ENCODE measurements at places on chromosomes 16 and 17.
A peak's percentile ranks its signal among the peaks of the same experiment; 100 is the strongest.

GRCh38 chr16:48347191-48347865 is 37.9 kb downstream of the SIAH1 start:
- DNase-seq = no peak

- DNase-seq = no peak
Measured at GRCh38 chr17:72123530-72124437, 3.0 kb downstream of the SOX9 start.

- no peak for DNase-seq
Measured at GRCh38 chr16:19994466-19995170, 79.1 kb downstream of the GPR139 start.

GRCh38 chr17:34249061-34249460 is 6.0 kb upstream of the CCL2 start:
- DNase-seq = no peak

- DNase-seq = peak; percentile 67
Measured at GRCh38 chr17:50117202-50118051, 12.5 kb downstream of the SAMD14 start.

DNA sequence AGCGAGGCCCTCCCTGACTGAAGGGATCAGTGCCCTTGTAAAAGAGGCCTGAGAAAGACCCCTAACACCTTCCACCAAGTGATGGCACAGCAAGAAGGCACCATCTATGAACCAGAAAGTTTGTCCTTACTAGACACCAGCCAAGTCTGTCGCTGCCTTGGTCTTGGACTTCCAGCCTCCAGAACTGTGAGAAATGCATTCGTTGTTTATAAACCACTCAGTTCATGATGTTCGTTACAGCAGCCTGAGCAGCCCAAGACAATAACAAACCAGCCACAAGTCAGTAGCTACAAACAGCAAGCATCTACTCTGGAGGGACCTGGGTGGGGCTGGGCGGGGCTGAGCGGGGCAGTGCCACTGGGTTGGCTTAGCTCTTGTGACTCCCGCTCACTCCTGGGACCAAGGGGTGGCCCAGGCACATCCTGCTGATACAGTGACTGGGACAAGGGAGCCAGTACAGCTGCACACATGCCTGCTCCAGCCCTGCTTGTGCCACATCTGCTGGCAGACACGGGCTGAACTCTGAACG is 234.9 kb downstream of the IRF8 start:
- DNase-seq = no peak

DNA sequence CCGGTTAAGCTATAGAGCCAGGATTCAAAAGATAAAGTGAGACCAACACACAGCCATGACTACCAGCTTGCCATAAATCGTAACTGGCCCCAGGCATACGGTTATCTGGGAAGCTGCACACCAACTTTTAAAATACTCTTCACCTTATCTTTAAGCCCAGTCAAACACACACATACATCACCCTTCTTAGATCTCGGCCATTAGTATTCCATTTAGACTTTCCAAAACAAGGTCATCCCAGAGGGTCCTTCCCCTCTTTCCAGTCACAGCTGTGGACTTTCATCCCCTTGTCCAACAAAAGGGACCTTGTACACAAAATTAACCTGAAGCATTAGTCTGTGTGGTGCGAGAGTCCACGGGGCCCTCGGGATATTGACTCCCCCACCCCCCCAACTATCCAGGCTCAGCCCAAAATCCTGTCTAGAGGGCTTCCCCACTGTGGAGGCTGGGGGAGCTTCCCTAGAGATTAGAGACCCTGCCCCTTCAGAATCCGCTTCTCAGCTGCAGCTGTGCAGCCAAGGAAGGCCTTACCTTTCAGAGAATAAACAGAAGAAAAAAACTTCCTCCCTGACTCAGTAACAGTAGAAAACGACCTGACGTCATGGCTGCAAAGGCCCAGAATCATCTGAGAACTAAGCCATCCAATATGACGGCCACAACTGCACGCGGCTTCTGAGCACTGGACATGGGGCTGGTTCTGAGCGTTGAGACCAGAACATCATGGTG is 9.9 kb downstream of the ZFHX3 start:
- DNase-seq = no peak

GRCh38 chr17:76385892-76386786 is 1.7 kb downstream of the SPHK1 start:
- DNase-seq = peak; percentile 83

- no peak for DNase-seq
Measured at GRCh38 chr17:55728833-55729232, 6.2 kb upstream of the TMEM100 start.

DNA sequence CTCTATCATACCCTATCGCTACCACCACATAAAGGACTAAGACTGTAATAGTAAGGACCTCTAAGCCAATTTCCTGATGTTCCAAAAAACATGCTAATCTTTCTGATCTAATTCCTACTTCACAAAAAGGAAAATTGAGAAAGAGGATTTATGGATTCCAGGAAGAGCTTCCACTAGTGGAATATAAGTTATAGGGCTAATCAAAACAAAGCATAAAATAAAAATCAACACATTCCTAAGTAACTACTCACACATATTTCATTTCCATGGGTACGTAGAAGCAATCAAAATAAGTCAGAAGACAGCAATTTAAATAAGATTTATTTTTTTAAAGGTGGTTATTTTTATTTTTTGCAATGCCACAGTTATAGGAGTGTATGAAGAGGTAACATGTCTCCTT is 12.4 kb downstream of the CCDC43 start:
- no peak for DNase-seq

GRCh38 chr17:64739316-64740058 is 77.4 kb upstream of the SMURF2 start:
- DNase-seq = no peak

- DNase-seq = no peak
Measured at GRCh38 chr16:57619133-57619605, 9.3 kb upstream of the ADGRG1 start.

DNA sequence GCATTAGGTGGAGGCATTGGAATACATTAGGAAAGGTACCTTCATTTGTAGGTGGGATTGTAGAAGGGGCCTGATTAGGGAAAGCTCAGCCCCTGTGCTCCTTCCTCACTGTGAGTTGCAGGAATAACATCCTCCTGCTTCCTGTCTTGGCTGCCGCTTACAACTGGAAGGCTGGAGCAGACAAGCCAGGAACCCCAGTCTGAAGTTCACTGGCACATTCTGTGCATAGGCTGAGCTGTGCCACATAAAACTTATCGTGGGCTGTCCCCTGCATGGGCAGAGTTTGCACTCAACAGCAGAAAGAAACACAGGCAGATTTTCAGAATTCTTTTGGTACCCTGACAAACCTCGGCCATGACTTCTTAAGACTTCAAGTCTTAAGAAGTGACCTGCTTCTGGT is 200.1 kb downstream of the SALL1 start:
- no peak for DNase-seq

DNA sequence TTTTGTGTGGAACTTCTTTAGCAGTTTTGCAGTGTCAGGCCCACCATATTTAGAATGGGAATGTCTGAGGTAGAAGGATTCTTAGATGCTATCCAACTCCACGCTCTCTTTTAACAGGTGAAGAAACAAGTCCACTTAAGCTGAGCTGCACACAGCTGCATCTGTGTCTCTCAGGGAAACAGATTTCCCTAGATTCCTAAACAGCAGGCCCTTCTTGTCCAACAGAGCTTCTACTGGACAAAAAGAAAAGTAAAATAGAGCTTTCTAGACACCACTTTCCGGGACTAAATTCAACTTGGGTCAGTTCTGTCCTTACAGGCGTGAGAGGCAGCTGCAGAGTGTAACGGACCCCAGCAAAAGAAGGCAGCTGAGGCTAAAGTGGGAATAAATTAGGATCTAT is 51.7 kb downstream of the SNX11 start:
- DNase-seq = no peak

- DNase-seq = no peak
Measured at GRCh38 chr16:50834701-50835100, 92.8 kb downstream of the CYLD start.

GRCh38 chr16:86883583-86884389 is 305.4 kb downstream of the FOXL1 start:
- no peak for DNase-seq

GRCh38 chr17:40820228-40820838 is 2.1 kb downstream of the KRT10 start:
- DNase-seq = no peak

GRCh38 chr17:28888832-28889231 is 8.7 kb downstream of the FLOT2 start:
- DNase-seq = no peak

DNA sequence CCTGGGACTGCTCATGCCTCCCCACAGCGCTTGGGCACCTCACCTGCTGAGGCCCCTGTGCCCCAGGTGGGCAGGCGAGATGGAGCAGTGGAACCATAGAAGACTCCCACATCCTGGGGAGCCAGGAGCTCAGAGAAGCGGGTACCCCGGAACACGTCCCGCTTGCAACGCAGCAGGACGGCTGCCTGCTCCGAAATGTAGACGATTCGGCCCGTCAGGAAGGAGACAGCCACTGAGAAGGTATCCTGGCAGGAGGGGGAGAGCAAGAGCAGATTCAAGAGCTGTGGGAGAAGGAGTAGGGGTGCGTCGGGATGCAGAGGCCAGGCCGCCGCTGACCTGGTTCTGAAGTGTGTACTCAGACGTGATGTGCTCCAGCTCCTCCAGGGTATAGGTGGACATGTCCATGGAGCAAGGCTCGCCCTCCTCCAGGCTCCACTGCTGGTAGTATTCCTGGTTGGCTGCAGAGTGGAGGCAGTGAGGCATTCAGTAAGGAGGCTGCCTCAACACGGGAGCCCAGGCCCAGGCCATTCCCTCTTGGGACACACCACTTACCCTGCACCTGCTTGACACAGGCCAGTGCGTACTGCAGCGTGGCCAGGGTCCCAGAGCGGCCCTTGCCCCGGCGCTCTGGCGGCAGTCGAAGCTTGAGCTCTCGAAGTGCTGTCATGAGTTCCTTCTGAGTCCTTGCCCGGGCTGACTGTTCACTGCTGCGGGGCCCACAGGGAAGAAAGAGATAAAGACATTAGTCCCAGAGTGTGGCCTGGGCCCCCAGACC is 2.6 kb downstream of the PER1 start:
- no peak for DNase-seq

DNA sequence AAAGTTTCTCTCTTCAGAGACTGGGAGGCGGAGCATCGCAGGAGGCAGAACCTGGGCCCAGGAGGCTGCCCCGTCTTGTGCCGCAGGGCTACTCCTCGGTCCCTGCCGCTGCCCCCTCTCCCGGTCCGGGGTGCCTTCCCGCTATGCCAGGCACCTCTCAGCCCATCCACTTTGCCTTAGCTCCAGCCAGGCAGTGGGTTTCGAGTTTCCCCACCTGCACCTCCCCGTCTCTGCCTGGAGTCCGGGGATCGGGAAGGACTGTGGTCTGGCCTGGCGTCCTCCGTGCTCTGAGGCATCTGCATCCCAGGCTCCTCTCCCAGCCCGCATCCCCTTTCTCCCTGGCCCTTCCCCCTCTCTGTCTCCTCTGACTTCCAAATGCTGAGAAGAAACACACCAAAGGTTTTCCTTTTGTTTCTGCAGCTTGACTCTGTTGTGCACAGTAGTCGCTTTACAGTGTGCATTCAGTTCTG is 26.8 kb upstream of the PIK3R6 start:
- DNase-seq = no peak

DNA sequence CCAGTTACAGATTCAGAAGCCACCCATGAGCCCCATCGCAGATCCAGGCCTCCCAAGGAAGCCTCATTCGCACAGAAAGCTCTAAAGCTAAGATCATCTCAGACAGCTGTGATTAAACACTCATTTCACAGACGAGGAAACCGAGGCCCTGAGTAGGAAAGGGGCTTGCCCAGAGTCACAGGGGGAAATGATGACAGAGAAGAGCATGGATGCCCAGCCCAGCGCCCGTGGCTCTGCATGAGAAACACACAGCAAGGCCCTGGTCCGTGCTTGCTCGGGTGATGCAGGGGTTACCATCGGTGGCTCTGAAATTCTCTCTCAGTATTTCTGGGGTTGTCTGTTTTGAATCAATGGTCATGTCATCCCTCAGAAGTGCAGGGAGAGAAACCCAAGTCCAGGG is 109.6 kb downstream of the C16orf78 start:
- no peak for DNase-seq

- DNase-seq = peak; percentile 42
Measured at GRCh38 chr16:29675811-29676643, 3.0 kb upstream of the QPRT start.

DNA sequence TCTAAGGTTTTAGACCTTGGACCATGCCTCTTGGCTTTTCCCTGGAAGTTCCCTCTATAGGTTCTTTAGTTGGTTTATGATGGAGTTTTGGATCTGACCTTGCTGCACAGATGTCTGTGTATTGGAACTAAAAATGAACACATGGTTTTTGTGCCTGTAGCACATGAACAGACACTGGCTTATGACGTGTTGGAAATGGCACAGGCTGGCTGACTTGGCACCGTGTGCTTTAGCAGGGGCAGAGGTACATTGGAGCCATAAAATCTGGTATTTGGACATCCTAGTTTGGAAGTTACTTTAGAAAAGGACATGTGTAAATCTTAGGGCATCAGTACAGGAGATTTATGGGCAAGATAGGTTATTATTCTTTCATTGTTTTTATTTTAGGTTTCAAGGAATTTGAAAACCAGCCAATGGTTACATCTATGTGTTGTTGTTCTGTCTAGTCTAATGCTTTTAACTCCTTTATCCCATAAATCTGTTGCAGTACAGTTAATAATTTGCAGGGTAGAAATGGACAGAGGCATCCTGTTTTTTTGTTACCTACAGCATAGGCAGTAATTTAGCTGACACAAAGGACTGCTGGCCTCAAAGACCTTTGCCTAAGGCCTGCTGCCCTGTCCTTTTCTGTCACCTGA is 6.0 kb downstream of the SOCS7 start:
- no peak for DNase-seq

DNA sequence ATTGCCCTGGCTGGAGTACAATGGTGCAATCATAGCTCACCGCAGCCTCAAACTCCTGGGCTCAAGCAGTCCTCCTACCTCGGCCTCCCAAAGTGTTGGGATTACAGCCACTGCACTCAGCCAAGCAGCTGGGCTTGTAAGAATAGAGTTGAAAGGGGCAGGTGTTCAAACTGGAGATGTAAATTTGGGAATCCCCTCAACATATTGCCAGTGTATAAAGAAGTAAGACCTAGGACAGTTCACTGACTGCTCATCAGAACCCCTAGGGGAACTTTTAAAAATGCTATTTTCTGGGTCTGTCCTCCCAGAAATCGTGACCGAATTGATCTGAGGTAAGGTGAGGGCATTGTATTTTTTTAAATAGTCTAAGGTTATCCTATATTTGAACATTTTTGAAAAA is 8.9 kb upstream of the DNAJA2 start:
- DNase-seq = no peak

GRCh38 chr17:39667945-39668924 is at the start of gene PNMT:
Gene PNMT (plus strand): TSS chr17:39668453. CDS start chr17:39668476, 23 bp downstream.
- peak; percentile 69 for DNase-seq

GRCh38 chr16:17412221-17412620 is 58.5 kb downstream of the XYLT1 start:
- no peak for DNase-seq

DNA sequence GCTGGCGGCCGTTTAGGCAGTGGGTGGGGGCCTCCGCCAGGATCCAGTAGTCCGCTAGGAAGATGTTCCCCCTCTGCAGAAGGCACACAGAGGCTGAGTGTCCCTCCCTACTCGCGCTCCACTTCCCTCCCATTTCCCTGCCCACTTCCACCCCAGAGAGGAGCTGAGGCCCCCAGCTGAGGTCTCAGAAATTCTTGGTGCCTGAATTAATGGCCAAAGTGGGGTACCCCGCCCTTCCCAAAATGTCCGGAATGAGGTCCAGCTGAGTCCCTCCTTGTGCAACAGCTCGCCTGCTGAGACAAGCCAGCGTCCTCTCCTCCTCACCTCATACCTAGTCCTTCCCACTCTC is 7.9 kb downstream of the ALOXE3 start:
- DNase-seq = no peak

- no peak for DNase-seq
Measured at GRCh38 chr16:30745082-30745481, 3.1 kb upstream of the PHKG2 start.

- no peak for DNase-seq
Measured at GRCh38 chr16:49000594-49000993, 281.0 kb downstream of the CBLN1 start.
